ENCODE measurements at places on chromosomes 7 and 10.

DNA sequence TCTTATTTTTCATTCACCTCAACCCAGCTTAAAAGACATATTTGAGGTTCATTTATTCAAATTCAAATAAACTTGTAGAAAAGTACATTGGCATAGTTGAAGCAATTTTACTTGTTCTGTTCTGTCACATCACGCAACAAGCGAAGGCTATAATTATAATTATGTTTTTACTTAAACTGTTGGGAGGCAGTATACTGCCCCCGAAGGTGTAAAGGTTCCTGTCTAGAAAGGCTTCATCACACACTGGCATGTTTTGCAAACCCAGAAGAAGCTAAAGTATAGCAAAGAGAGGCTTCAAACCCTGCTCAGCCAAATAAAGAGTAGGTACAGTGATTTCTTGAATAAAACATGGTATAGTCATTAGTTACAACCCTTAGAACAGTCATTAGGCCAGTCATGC lies 62.6 kb downstream of the CDCA7L start:
- DNase-seq, result no peak

DNA sequence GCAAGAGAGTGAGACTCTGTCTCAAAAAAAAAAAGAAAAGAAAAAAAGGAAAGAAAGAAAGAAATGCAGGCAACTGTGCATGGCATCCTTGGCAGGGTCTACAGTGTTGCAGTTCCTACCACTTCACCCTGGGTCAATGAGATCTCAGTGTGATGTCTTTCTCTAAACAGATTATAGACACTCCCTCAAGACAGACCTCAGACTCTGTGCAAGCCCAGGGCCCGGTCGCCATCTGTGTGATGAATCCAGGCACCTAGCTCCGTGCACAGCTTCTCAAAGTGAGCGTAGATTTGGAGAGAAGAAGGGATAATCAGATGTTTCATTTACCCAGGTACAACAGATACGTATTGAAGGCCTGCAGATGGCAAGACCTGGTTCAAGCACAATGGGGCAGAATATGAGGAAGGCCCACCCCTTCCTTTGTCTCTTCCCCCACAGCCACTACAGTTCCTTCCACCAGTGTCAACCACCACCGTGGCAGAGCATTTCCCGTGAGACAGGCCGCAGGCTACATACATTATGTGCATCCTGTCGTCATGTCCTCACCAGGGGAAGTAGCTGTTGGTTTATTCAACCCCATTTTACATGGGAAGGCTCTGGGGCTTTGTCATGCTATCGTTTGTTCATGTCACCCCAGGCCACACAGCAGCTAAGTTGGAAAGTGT lies 471.7 kb upstream of the GALNT17 start:
- no peak for DNase-seq

DNA sequence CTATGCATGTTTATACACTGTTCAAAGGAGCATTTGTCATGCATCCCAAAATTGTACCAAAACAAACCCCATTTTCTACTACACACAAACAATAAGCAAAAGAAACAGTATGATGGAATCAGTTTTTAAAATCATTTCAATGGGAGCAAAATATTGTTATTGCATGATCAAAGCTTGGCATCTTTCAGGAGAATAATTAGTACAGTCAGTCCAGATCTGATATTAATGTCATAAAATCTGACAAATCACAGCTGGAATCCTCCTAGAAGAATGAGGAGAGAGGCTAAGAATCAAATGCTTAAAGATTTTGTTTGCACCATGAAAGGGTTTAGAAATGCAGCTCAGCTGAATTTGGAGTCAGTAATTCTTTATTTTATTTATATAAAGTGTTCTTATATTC lies 229.7 kb upstream of the SEMA3E start:
- DNase-seq, result no peak

DNA sequence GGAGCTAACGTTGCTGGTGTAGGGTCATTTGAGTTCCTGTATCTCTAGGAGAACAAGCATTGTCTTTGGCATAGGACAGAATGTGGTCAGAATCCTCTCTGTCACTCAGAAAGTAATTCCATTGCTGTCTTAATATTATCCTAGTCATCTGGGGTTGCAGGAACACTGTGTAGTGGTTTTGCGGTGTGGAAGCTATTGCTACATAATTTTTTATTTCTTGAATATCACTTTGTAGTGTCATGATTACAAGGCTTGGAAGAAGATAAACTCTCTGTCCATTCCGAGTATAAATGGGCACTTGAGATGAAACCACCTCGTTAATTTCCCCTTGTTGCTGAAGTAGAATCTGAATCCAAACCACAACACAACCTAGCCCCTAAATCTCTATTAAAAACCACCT lies 919.2 kb downstream of the LRMDA start:
- no peak for DNase-seq

- no peak for DNase-seq
These were observed 1.2 kb downstream of the STRIP2 start for GRCh38 chr7:129435414-129435829.

DNA sequence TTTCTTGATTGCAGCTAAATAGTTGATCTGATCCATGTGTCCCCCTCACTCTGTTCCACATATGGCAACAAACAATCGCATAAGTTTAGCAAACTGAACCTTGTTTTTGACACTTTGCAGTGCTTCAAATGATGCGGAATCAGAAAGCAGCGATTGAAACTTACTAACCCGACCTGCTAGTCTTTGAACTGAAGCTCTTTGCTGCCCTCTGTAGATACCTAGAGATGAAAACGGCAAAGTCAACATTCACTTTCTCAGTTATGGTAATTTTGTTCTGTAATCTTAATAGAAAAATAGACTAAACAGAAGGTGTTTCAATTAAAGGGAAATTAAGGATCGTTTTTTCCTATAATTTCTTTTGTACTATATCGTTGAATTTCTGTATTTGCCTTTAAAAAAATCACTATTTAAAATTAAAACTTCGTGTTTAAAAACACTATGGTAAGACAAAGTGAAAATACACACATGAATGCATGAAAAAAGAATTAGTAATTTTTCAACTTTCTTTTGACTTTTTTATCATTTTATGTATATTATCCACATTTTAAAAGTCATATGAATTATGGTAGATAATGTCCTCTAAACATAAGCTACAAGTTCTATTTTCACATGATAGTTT lies 276.5 kb downstream of the MAGI2 start:
- DNase-seq, result no peak

Data from uterus (tissue), 4 donors.